ENCODE measurements at places on chromosomes 1 and 21. TPM values are rescaled to one million over a fixed set of nuclear protein-coding genes. Genes with fewer than 3 reads are reported as not detected.

Gene MATN1
- total RNA-seq: 0.12 TPM

Gene EFNA1
- 19.7 TPM for total RNA-seq

Gene HSPA6
- total RNA-seq: not detected

Gene ZC3H12A
- 10.6 TPM for total RNA-seq

Gene PHGDH
- 187 TPM for total RNA-seq

All from HCT116 (cell line).